ENCODE measurements at places on chromosomes 3 and 15. TPM values are rescaled to one million over a fixed set of nuclear protein-coding genes. Genes with fewer than 3 reads are reported as not detected.
A peak's percentile ranks its signal among the peaks of the same experiment; 100 is the strongest.

GRCh38 chr3:9503283-9503682 lies 50.3 kb downstream of the LHFPL4 start:
- DNase-seq: peak; percentile 66
- no peaks in the 10 kb centered on the region for H3K36me3 ChIP-seq
- H3K4me1 ChIP-seq: peaks cover 15% of the 10 kb centered on the region
- H3K27ac ChIP-seq: no peak overlapping the region
- H3K27me3 ChIP-seq: peaks cover 6% of the 10 kb centered on the region

DNA sequence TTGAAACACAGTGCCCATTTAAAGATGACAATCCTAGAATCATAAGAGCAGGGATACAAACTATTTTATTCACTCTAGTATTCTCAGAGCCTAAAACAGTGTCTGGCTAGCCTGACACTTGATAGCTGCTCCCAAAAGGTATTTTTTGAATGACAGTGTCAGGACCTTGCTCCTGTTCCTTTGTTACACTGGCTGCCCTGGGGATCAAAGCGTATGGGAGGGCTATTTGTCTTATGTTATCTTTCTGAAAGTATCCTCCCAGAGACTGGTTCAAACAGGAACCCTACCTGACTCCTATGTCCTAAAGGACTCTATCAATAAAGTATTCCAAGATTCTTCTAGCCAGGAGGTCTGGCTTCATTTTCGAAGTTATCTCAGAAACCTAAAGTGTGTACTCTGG lies 621.4 kb downstream of the FHIT start:
- H3K4me1 ChIP-seq: no peaks in the 10 kb centered on the region
- no peak for DNase-seq
- no peaks in the 10 kb centered on the region for H3K27me3 ChIP-seq
- no peaks in the 10 kb centered on the region for H3K36me3 ChIP-seq
- no peak overlapping the region for H3K27ac ChIP-seq

- H3K4me3 ChIP-seq: no peak overlapping the region
- no peaks in the 10 kb centered on the region for H3K36me3 ChIP-seq
- no peaks in the 10 kb centered on the region for H3K4me1 ChIP-seq
- no peak overlapping the region for H3K27ac ChIP-seq
- no peaks in the 10 kb centered on the region for H3K27me3 ChIP-seq
Measured at GRCh38 chr3:126872701-126873342, 110.1 kb upstream of the PLXNA1 start.

The GOLGA6L4 gene
- 5.4 TPM for total RNA-seq

GRCh38 chr15:78207110-78207458 lies 27.3 kb downstream of the ACSBG1 start:
- H3K36me3 ChIP-seq: no peaks in the 10 kb centered on the region
- no peaks in the 10 kb centered on the region for H3K27me3 ChIP-seq
- peaks cover 98% of the 10 kb centered on the region for H3K4me1 ChIP-seq
- H3K4me3 ChIP-seq: no peak overlapping the region
- peak overlapping the region; percentile 72 for H3K27ac ChIP-seq
- DNase-seq: peak; percentile 45

- no peak overlapping the region for H3K27ac ChIP-seq
- no peak overlapping the region for H3K4me3 ChIP-seq
- no peaks in the 10 kb centered on the region for H3K36me3 ChIP-seq
- no peaks in the 10 kb centered on the region for H3K4me1 ChIP-seq
- no peak for DNase-seq
Measured at GRCh38 chr15:42314818-42315217, 41.6 kb upstream of the TMEM87A start.

- H3K4me1 ChIP-seq: peaks cover 4% of the 10 kb centered on the region
- no peaks in the 10 kb centered on the region for H3K36me3 ChIP-seq
- no peaks in the 10 kb centered on the region for H3K27me3 ChIP-seq
Measured at GRCh38 chr15:66720206-66721010, 18.4 kb downstream of the SMAD6 start.

GRCh38 chr15:101039461-101039860 lies 120.3 kb downstream of the LRRK1 start:
- no peak overlapping the region for H3K4me3 ChIP-seq
- H3K27ac ChIP-seq: no peak overlapping the region
- no peak for DNase-seq
- H3K27me3 ChIP-seq: no peaks in the 10 kb centered on the region
- H3K36me3 ChIP-seq: no peaks in the 10 kb centered on the region
